Right renal cortex interstitium (tissue), 3 donors: ENCODE measurements at places on chromosomes 7 and 10. TPM values are rescaled to one million over a fixed set of nuclear protein-coding genes. Genes with fewer than 3 reads are reported as not detected.

The PAX4 gene
- polyA plus RNA-seq, result not detected

The BHLHA15 gene
- polyA plus RNA-seq, result not detected

DNA sequence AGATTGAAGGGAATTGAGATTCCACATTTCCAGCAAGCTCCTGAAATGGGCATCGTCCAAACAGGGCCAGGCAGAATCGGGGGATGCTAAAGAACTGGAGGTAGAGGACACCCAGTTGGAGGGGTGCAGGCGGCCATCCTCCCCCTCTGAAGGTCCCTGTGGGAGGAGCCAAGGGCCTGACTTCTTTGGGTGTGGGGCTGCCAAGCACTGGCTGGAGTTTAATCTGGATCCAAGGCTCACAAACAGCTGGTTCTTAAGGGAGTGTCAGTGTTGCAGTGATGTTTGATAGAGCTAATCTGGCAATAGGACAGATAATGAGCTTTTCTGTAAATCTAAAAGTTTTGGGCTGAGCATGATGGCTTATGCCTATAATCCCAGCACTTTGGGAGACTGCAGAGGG is 20.8 kb downstream of the TSPAN14 start:
- DNase-seq, result no peak

- DNase-seq, result no peak
Observed at GRCh38 chr7:82624337-82624736, 180.8 kb upstream of the CACNA2D1 start.

DNA sequence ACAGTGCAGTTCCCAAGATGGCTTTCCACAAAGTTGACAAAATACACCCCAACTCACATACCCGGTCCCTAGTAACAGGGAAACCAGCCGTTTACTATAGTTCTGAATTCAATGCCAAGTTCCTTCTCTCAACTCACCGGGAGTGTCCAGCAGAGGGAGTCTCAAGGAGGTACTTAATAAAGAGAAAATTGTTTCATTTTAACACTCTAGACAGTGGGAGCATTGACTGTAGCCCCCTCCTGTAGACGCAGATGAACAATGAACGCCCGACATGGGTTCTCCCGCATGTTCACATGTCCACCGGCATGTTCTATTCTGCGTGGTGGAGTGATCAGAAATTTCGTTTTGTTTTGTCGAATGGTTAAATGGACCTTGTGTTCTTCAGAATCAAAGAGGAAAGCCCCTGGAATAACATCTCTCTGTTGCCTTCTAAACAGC is 1.9 kb downstream of the HIPK2 start:
- peak; percentile 67 for DNase-seq

GRCh38 chr7:22183522-22184280 is 173.3 kb downstream of the RAPGEF5 start:
- DNase-seq, result no peak

- DNase-seq, result no peak
Observed at GRCh38 chr10:17838080-17838648, 29.0 kb downstream of the MRC1 start.

DNA sequence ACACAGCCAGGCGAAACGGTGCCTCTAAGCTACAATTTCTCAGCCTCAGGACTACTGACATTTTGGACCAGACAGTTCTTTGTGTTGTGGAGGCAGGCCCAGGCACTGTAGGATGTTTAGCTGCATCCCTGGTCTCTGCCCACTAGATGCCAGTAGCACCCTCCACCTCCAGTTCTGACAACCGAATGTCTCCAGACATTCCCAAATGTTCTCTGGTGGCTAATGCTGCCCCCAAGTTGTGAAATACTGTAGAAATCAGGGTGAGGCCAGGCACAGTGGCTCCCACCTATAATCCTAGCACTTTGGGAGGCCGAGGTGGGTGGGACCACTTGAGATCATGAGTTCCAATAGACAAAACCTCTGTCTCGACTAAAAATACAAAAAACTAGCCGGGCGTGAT is 18.2 kb downstream of the HNRNPF start:
- no peak for DNase-seq

- no peak for DNase-seq
Observed at GRCh38 chr10:62588116-62588515, 213.9 kb downstream of the ZNF365 start.

GRCh38 chr10:14156104-14156503 is 174.6 kb downstream of the FRMD4A start:
- no peak for DNase-seq

DNA sequence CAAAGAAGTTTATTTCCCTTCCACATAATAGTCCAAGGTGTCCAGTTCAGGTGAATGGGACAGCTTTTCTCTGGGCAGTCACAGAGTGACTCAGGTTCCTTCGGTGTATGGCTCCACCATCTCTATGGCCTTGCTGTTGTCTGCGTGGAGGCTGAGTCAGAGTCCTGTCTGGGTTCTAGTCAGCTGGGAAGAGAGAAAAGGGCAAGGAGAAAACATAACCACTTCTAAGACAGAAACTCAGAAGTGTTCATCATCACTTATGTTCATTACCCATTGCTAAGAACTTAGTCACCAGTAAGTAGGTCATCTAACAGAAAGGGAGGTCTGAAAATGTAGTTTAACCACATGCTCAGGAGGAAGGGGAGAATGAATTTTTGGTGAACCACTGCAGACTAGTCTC is 32.4 kb upstream of the CCDC7 start:
- no peak for DNase-seq
